ENCODE measurements at places on chromosomes 2 and 18. TPM values are rescaled to one million over a fixed set of nuclear protein-coding genes. Genes with fewer than 3 reads are reported as not detected.

Gene SPHKAP
- not detected for total RNA-seq

Gene CNPPD1
- 39.9 TPM for total RNA-seq

GRCh38 chr2:203744091-203744490, 37.7 kb downstream of the CD28 start:
- H3K36me3 ChIP-seq, result no peaks in the 10 kb centered on the region
- no peak for DNase-seq
- no peaks in the 10 kb centered on the region for H3K27me3 ChIP-seq
- H3K4me1 ChIP-seq, result peaks cover 6% of the 10 kb centered on the region
- H3K4me3 ChIP-seq, result no peak overlapping the region

DNA sequence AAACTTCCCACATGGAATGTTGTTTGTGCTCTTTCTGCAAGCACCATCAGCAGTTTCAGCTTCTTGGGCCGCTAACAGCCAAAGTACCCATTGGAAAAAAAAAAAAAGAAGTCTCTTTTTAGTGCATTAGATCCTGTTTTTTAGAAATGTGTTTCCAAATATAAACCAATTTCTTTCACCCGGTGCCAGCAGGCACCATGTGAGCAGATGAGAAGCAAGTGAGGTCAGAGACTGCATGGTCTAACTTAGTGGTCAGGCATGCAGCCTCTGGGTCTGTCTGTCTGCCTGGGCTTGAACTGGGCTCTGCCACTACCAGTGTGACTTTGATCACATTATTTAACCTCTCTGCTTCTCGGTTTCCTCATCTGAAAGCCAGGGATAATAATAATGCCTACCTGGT, 75.2 kb upstream of the NRP2 start:
- H3K27ac ChIP-seq, result no peak overlapping the region
- no peaks in the 10 kb centered on the region for H3K27me3 ChIP-seq
- no peaks in the 10 kb centered on the region for H3K4me1 ChIP-seq

DNA sequence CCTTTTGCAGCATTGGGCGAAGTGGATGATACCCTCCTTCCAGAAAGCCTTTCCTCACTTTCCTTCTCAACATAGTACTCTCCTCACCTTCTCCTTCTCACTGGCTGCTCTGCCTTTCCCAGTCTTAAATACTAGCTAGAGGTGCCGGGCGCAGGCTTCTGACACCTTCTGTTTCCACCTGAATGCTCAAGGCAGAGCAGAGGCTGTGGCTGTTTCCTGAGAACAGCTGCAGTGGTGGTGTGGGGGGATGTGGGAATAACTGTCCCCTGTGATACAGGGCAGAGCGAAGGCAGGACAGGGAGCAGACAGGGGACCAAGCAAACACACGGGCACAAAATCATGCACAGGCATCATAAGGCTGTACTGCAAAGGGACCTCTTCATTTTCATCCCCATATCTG, 303.1 kb downstream of the SS18 start:
- H3K4me1 ChIP-seq, result no peaks in the 10 kb centered on the region
- H3K36me3 ChIP-seq, result no peaks in the 10 kb centered on the region
- no peak for DNase-seq

GRCh38 chr2:163771596-163771995, 35.8 kb upstream of the FIGN start:
- no peak overlapping the region for H3K27ac ChIP-seq
- no peaks in the 10 kb centered on the region for H3K36me3 ChIP-seq
- H3K27me3 ChIP-seq, result no peaks in the 10 kb centered on the region
- H3K4me1 ChIP-seq, result no peaks in the 10 kb centered on the region

Gene DSG4
- total RNA-seq, result not detected

DNA sequence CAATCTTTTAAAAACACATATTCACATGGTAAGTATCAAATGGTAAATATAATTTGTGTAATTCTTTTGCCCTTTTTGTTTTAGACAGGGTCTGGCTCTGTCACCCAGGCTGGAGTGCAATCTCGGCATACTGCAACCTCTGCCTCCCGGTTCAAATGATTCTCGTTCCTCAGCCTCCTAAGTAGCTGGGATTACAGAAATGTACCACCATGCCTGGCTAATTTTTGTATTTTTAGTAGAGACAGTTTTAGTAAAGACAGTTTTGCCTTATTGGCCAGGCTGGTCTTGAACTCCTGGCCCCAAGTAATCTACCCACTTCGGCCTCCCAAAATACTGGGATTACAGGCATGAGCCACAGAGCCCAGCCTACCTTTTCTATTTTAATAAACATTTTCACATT, 182.2 kb downstream of the MYCN start:
- H3K27ac ChIP-seq, result no peak overlapping the region
- no peak overlapping the region for H3K4me3 ChIP-seq
- peaks cover 3% of the 10 kb centered on the region for H3K36me3 ChIP-seq
- peaks cover 12% of the 10 kb centered on the region for H3K4me1 ChIP-seq
- DNase-seq, result no peak
- no peaks in the 10 kb centered on the region for H3K27me3 ChIP-seq

Gene UGT1A9
- total RNA-seq, result not detected

Gene LRRC30
- not detected for total RNA-seq

DNA sequence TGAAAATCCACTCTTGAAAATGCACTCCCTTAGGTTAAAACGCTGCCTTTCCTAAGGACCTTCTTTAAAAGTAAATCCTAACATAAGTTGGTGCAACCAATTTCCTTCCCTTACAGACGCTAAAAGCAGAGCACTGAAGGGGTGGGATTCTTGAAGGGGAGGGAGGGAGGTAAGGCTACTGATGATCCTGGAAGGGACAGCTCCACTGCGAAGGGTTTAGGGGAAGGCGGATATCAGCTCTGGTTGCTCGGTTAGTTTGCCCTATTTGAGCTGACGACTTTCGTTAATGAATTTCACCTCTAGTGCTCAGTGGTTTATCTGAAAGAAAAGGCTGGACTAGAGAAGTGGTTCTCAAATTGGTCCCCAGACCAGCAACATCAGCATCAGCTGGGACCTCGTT, 49.7 kb upstream of the SIGLEC15 start:
- peaks cover 18% of the 10 kb centered on the region for H3K27me3 ChIP-seq
- H3K36me3 ChIP-seq, result no peaks in the 10 kb centered on the region
- no peak overlapping the region for H3K27ac ChIP-seq
- H3K4me3 ChIP-seq, result no peak overlapping the region
- H3K4me1 ChIP-seq, result no peaks in the 10 kb centered on the region

Gene RAB31
- total RNA-seq, result 23.6 TPM

Data from neural crest cell (in vitro differentiated cells).